ENCODE measurements at places on chromosomes 11 and 22.

GRCh38 chr11:15764948-15765347 lies 591.4 kb downstream of the SOX6 start:
- no peak for DNase-seq

- no peak for DNase-seq
Observed at GRCh38 chr11:91265946-91266345, 958.7 kb upstream of the FAT3 start.

DNA sequence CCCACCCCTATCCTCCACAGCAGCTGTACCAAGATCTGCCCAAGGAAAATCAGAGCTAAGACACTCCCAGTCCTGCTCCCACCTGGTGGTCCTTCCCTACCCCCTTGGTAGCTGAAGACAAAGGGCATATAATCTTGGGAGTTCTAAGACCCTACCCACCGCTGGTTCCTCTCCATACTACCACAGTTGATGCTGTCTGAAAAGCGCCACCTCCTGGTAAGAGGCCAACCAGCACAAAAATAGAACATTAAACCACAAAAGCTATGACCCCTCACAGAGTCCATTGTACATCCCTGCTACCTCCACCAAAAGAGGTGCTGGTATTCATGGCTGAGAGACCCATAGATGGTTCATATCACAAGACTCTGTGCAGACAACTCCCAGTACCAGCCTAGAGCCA lies 161.5 kb upstream of the ARHGAP42 start:
- DNase-seq, result no peak

DNA sequence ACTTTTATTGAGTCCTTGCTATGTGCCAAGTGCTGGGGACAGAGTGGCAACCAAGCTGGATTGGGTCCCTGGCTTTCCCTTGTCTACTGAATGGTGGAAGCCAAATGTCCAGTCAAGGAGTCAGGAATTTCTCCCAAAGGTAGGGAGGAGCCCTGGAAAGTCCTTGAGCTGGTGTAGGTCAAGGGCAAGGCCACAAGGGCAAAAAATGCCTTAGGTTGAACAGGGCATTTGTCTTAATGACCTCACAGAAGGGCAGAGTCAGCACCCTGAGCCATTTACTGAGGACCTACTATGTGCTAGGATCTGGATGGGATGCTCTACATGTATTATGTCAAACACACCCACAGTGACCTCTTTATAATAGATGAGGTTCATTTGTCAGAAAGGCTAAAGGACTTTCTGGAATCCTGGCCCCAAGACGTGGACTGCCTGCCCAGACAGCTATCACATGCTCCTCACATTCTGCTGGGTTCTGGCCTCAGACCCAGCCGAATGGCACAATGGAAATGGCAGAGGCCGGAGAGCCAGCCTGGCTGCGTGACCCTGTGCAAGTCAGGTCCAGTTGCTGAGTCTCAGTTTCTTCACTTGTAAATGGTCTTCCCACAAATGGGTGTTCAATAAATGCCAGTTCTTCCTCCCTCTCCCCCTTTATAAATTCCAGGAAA lies 17.7 kb downstream of the MOGAT2 start:
- no peak for DNase-seq

GRCh38 chr11:35611741-35612140 lies 6.5 kb upstream of the FJX1 start:
- DNase-seq, result no peak
